ENCODE measurements at places on chromosomes 4 and X.

GRCh38 chrX:25012433-25012735, 3.4 kb downstream of the ARX start:
- DNase-seq = no peak

DNA sequence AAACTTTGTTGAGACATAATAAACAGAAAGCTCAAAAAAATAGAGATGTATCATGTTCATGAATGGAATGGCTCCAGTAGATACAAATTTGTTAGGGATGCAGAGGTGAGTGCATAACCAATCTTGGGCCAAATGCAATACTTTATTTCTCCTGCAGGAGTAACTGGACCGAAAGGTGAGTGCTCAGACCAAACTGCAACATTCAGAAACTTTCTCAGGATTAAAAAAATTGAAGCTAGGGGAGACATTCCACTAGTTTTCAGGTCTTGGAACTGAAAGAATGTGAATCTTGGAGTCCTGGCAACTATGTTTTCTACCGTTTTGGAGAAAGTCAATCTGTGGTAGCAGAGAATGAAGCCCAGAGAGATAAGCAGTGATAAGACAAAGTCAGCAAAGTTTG, 21.2 kb upstream of the LCORL start:
- DNase-seq = no peak

DNA sequence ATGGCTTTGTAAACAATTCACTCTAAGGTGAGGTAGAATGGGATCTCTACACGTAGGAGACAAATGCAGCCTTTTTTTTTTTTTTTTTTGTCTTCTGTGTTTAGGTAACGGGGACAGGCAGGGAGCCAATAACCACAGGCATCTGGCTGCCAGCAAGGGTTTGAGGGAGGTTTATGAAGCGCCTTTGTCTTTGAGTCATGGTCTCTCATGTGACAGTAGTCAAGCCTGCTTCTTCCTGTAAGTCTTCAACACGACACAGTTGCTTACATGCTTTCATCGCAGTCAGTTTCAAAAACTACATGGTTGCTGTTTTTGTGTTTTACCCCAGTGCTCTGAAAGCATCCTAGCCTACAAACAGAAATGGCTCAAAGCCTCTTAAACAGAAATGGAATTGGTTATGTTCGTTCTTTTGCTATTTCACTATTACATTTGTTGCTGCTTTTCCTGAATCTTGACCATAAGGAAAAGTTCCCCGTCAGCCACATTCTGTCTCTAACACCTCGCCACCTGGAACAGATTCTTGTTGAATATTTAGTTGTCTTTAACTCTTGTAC, 127.8 kb upstream of the METTL14 start:
- no peak for DNase-seq

DNA sequence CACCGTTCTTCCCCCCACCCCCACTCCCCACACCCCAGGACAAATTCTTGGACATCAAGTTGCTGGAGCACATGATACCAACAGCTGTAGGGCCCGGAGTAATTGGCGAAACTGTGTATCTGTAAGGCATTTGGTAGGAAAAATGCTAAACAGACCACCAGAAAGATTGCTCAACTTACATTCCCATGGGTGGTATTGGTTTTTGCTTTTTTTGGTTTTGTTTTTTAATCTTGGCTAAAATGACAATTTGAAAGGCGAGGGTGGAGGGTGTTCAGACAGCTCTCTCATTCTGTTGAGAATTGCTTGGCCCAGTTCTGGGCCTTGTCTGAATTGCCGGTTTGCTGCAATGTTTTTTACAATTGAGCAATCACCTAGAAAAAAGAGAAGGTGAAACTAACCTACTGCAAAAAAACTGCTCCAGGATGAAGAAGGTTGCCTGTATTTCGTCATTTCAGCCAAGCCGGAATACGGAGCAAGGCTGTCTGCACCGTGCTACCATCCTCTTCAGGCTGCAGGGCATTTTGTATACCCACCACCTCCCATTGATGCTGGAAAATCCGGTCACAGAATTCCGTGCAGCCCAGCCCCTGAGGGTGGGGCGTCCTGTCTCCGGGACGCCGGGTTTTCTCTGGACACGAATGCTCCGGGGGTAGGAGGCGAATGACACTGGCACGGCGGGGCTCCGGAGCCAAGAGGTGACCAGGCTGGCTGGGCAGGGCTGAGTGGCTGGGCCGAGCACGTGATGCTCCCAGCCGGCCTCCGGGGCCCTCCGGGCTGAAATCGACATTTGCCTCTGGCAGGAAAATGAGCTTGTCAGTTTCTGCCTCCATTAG, at the start of gene CLCN4:
TSS of gene CLCN4 (plus strand) at position 777 of the 833 bp plus-strand sequence. CDS start 28,058 bp downstream, outside the sequence.
- no peak for DNase-seq
